ENCODE measurements at places on chromosomes 11 and 22.

DNA sequence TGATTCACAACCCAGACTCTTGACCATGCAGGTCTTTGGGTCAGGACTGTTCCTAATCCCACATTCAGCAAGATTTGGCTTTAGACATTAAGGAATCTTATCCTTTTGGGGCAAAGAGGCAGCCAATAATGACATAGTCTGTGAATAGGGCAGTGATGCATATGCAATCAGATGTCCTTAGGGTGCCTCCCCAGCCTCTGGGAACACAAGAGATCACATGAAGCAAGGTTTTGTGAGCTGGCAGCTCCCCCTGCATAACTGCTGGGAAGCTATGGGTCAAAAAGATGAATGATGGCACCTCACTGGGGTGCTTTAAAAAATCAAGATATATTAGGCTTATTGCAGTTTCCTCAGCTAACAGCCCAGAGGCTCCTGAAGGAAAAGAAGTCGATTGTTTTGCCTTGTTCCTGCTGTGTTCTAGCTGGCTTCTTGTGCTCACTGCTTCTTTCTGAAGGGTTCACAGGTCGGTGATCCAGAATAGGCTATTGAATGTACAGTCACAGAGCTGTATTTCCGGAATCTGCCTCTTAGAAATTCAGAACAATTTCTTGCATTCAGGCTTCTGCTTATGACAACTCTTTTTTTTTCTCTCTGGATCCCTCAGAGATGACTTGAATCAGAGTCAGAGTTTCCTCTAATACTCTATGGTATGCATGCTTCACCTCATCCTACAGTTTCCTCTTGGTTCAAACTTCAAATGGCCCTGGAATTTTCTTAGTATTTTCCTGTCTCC is 31.7 kb downstream of the INSC start:
- no peak for DNase-seq

- DNase-seq = no peak
These were observed 98.2 kb upstream of the IGLL5 start for GRCh38 chr22:22789233-22789921.

- DNase-seq = no peak
These were observed 72.0 kb upstream of the TNRC6B start for GRCh38 chr22:40105755-40106154.

DNA sequence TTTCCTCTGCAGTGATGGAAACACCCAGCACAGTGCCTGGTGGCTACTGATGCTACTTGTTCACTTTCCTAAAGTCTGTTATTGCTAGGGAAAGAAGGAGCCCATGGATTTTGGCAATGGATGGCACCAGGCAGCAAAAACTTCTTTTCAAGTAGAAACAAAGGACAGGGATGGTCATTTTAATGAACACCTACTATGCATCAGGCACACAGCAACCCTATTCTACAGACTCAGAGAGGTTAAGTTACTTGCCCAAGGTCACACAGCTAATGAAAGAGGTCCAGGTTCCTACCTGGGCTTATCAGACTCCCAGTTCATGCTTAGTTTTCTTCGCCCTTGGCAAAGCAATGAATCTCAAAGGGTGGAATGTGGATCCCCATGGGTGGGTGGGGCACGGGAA is 36.9 kb upstream of the CD82 start:
- no peak for DNase-seq

GRCh38 chr11:44328138-44328660 is 18.3 kb upstream of the ALX4 start:
- no peak for DNase-seq

DNA sequence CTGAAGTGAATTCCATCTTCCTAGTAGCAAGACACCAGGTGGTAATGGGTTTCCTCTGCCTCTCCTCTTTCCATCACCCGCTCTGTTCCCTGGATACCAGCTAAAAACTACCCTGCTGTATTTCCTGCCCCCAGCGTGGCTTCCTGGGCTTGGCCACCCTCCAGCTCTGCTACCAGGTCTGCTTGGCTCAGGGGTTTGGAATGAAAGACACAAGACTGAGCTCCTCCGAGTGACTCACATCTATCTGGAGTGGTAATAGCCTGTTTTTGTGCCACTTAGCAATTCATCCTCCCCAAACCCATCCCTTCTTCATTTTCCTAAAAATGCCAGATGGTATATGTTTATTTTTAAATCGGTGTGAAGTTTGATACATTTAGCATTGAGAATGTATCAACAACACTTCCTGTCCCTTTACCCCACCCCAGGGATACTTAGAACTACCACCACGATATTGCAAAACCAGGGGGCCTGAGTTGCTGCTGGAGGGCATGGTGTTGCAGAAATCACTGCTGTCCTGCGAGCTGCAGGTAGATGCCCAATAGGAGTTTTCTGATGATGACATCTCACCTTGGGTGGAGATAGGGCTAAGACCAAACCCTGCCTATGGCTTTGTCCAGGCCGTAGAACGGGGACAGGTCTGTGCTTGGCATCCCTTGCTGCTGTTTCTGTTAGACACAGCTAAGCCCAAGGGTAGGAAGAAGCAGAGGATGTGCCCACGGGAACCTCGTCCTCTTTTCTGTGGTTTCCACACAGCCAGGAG is 7.5 kb upstream of the MICAL3 start:
- no peak for DNase-seq

DNA sequence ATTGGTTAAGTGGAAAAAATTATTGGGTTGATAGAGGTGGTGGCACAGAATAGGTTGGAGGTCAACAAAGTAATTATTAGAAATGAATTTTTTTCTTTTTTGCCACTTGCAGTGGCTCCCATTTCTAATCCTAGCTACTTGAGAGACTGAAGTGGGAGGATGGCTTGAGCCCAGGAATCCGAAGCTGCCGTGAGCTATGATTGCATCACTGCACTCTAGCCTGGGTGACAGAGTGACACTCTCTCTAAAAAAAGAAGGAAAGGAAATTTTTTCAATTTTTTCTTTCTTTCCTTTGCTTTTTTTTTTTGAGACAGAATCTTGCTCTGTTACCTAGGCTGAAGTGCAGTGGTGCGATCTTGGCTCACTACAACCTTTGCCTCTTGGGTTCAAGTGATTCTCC is 2.2 kb upstream of the BCO2 start:
- DNase-seq = no peak

- no peak for DNase-seq
These were observed 380.5 kb downstream of the SHANK2 start for GRCh38 chr11:70871881-70872280.

DNA sequence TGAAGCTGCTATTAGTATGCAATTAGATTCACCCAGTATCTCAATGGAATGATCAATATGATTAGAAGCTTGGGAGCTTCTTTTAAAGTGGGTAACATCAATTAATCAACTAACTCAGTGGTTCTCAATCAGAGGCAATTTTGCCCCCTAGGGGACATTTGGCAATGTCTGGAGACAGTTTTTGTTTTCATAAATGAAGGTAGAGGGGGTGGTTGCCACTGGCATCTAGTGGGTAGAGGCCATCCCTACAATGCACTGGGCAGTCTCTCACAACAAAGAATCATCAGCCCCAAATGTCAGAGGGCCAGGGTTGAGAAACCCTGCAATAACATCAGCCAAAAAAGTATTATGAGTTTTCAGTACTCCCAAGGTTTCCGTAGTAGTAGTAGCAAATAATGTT is 5.9 kb upstream of the AMOTL1 start:
- DNase-seq = no peak

DNA sequence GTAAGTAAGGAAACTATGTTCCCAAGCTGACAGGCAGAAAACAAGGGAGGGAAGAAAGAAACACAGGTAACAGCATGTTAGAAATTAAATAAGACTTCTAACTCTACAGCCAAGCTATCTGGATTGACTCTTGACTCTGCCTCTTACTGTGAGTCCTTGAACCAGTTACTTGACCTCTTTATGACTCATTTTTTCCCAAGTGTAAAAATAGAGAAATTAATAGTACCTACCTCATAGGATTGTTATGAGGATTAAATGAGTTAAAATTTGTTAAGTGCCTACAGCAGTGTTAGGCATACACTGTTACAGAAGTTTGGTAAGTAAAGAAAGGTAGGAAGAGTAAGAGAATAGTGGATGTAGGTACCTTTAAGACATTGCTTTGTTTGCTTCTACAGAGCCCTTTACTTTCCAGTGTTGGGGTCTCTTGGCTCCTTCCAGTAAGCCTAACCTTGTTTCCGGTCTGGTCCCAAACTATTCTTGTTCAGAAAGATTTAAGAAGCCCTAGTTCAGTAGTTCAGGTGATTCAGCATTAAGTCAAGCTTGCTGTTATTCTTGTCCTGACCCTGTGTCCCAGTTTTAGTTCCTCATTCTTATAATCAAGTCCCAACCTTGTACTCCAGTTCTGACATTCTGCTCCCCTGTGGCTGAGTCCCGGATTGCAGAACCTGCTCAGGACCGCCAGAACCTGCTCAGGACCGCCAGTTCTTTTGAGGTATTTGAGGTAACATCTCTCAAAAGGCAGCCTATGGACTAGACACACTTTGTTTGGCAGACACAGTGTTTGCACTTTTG is 963.4 kb upstream of the CCDC90B start:
- no peak for DNase-seq

GRCh38 chr11:110778343-110778742 is 66.1 kb upstream of the ARHGAP20 start:
- no peak for DNase-seq

GRCh38 chr11:3107608-3108182 is 50.5 kb upstream of the CARS1 start:
- DNase-seq = no peak

DNA sequence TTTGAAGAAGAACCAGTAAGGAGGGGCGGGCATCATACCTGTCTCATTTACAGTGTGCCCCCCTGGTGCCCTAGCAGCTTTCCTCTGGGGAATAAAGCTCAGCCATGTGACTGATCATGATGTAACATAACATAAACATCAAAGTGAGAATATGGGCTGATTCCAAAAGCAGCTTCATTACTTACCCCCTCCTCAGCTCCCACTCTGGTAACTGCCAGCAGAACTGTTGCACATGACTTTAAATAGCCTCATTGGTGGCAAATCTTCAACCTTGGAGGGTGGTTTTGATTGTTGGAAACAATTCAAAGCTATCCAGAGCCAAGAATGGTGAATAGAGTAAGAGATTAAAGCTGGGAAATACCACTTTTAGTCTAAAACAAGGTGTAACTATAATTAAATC is 384.6 kb downstream of the BUD13 start:
- no peak for DNase-seq

DNA sequence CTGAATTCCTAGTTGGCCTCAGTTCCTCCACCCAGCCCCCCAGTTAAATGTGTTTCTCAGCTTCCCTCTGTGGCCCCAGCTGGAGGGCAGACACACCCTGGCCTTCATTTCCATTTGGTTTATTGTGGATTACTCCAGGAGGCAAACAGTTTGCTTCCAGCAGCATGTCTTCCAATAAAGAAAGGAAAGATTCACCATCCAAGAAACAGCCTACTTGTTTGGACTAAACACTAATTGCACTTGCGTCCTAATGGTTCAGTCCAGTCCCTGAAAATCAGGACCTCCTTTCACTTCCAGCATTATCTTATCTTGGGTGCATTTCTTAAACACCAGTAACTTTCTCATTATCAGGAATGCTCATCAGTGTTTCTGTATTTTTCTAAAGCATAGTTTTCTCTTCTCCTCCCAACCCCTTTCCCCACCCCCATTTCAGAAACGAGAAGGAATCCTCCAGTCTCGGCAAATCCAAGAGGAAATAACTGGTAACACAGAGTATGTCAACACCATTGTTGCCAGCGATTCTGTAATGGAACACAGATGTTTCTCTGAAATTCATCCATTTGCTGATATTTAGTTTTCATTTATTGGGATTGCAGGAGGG is 130.9 kb downstream of the PARVA start:
- no peak for DNase-seq

- no peak for DNase-seq
These were observed 453.4 kb downstream of the TBC1D22A start for GRCh38 chr22:47215851-47216250.

GRCh38 chr11:32034149-32034548 is 56.7 kb upstream of the RCN1 start:
- DNase-seq = no peak

- DNase-seq = no peak
These were observed 105.6 kb upstream of the ALDH3B2 start for GRCh38 chr11:67780056-67780455.

DNA sequence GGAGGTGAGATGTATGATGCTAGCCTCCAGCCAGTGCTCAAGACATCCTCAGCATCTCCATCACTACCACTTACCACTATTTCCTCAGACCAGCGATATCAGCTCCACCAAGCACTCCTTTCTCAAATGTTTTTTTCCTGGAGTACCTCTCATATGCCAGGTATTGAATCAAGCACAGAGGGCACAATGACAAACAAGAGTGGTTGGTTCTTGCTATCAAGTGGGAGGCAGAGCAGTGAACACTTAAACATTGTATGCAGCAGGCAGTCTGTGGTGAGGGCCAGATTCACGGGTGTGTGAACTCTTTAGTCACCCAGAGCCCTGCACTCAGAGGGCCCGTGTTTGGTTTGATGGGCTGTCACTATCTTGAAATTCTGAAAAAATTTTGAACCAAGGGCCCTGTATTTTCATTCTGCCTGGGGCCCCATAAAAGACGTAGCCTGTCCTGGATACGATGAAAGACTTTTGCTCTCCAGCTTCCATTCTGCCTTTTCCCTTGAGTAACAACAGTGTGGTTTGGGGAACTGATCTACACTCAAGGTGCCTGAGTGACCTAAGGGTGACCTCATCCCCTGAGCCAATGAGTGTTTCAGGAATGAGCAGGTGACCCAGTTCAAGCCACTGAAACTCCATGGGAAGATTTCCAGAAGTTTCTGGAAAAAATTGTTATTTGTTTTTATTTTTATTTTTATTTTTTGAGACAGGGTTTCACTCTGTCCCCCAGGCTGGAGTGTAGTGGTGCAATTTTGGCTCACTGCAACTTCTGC is 348.4 kb upstream of the NARS2 start:
- DNase-seq = no peak

DNA sequence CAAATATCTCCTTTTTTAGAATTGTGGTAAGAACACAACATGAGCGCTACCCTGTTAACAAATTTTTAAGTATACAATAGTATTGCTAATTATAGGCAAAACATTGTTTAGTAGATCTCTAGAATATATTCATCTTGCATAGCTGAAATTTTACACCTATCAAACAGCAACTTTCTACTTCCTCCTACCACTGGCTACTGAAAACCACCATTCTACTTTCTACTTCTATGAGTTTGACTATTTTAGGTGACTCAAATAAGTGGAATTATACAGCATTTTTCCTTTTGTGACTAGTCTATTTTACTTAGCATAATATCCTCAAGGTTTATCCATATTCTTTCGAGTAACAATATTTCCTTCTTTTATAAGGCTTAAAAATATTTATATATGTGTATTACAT is 128.4 kb downstream of the FAM76B start:
- DNase-seq = no peak
